ENCODE measurements at places on chromosomes 12 and 14. TPM values are rescaled to one million over a fixed set of nuclear protein-coding genes. Genes with fewer than 3 reads are reported as not detected.

GRCh38 chr12:68749443-68749842 lies 3.5 kb downstream of the SLC35E3 start:
- DNase-seq, result no peak

DNA sequence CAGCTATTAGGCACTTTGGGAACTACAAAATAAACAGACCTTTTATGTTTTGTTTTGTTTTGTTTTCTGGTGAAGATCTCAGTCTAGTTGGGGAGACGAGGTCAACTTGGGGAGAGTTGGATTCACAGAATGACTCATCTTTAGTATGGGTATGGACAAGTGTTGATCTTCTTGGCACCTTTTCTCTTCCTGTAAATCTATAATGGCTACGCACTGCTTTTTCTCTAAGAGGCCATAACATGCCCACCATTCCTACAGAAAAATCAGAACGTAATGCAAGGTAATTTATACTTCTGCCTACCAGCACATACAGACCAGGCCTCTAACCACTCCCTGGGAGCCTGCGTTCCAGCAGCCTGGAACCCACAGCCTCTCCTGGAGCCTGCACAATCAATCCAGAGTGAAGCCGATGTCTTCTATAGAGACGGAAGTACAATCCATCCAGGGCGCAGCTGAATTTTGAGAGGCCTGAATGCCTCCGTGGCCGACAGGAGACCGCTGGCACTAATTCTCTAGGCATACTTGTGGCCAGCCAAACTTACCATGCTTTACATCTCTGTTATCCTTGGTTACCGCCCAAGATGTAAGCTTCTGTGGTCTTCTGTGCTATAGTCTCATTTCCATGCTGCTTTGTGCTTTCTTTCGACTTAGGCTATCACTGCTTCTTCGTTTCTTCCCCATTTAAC lies 717 bp downstream of the PPHLN1 start:
- DNase-seq, result peak; percentile 27

- DNase-seq, result no peak
Measured at GRCh38 chr12:69112616-69113015, 126.8 kb upstream of the CPSF6 start.

DNA sequence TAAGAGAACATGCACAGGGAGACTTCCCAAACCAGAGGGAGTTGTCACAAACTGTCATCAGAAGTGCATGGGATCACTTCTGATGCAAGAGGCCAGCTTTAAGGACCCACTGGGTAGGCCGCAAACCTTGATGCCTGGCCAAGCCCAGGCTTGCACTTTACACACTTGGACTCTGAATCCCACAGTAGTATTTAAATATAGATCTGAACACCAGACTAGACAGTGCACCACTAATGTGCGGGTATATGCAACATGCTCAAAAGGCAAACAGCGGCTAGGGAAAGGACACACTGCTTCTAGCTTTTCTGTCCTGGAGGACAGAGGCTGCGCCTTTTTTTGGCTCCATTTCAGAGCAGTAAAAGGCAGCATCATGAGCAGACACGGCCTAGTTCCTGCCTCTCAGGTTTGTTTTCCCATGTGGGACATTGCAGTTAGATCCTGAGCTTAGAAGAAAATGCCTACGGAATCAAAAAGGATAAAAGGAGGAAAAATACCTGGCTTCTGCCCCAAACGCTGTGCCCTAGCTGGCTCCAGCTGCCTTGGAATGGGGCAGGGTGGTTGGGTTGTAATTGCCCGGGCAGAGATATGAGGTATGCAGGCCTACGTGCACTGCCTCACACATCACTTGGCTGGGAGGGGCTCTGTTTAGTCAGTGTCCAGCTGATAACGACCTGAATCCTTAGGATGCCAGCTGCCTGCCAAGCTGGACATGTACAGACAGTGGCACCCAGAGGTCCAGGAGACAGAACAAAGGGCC lies 84.5 kb upstream of the EGLN3 start:
- no peak for DNase-seq

- DNase-seq, result no peak
Measured at GRCh38 chr12:67070307-67070600, 198.9 kb upstream of the CAND1 start.

GRCh38 chr12:76010732-76011458 lies 20.7 kb downstream of the PHLDA1 start:
- no peak for DNase-seq

DNA sequence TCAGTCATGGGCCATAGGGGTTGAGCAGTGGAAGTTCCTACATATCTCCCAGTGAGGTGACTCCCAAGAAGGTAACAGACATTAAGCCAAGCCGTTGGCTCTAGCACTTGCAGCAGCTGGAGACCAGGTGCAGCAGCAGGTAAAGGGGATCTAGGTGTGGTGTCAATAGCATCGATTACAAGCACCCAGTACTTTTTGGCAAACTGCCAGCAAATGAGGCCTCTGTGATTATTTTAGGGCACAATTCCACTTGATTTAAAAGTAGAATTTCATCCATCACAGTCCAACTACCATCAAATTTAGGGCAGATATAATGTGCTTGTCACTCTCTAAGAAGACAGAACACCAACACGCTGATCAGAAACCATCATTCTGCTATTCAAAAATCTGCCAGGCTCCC lies 224.1 kb upstream of the EGLN3 start:
- DNase-seq, result no peak

GRCh38 chr12:20549108-20549719 lies 145.9 kb upstream of the SLCO1C1 start:
- peak; percentile 76 for DNase-seq

GRCh38 chr14:42047421-42048055 lies 440.9 kb downstream of the LRFN5 start:
- no peak for DNase-seq

MIP gene
- total RNA-seq, result not detected

OTOGL gene
- total RNA-seq, result 0.15 TPM
